ENCODE measurements at places on chromosomes 6 and 20. TPM values are rescaled to one million over a fixed set of nuclear protein-coding genes. Genes with fewer than 3 reads are reported as not detected.

Gene KCNG1
- total RNA-seq = 103 TPM

Gene MC3R
- not detected for total RNA-seq

Gene CD40
- 2.0 TPM for total RNA-seq

Gene AVP
- total RNA-seq = not detected

Gene NOTCH4
- total RNA-seq = 1.4 TPM

Measured in uterine smooth muscle cell (primary cell).